ENCODE measurements at places on chromosomes 16 and 17.

- DNase-seq: no peak
Measured at GRCh38 chr17:17061516-17061915, 19.3 kb downstream of the MPRIP start.

GRCh38 chr16:31246296-31246695, 13.5 kb upstream of the ITGAM start:
- no peak for DNase-seq

- no peak for DNase-seq
Measured at GRCh38 chr17:79008666-79009387, 737 bp downstream of the CANT1 start.

- no peak for DNase-seq
Measured at GRCh38 chr16:57155702-57156350, 30.0 kb downstream of the PSME3IP1 start.

- DNase-seq: no peak
Measured at GRCh38 chr16:3659251-3659650, 4.8 kb downstream of the DNASE1 start.

- DNase-seq: no peak
Measured at GRCh38 chr17:74807441-74807840, 31.3 kb upstream of the NAT9 start.

- DNase-seq: no peak
Measured at GRCh38 chr17:62737513-62737912, 70.6 kb downstream of the MARCHF10 start.

GRCh38 chr16:85327731-85328675, 215.7 kb upstream of the CIBAR2 start:
- no peak for DNase-seq

GRCh38 chr17:38540514-38541045, 65.2 kb downstream of the SRCIN1 start:
- no peak for DNase-seq

DNA sequence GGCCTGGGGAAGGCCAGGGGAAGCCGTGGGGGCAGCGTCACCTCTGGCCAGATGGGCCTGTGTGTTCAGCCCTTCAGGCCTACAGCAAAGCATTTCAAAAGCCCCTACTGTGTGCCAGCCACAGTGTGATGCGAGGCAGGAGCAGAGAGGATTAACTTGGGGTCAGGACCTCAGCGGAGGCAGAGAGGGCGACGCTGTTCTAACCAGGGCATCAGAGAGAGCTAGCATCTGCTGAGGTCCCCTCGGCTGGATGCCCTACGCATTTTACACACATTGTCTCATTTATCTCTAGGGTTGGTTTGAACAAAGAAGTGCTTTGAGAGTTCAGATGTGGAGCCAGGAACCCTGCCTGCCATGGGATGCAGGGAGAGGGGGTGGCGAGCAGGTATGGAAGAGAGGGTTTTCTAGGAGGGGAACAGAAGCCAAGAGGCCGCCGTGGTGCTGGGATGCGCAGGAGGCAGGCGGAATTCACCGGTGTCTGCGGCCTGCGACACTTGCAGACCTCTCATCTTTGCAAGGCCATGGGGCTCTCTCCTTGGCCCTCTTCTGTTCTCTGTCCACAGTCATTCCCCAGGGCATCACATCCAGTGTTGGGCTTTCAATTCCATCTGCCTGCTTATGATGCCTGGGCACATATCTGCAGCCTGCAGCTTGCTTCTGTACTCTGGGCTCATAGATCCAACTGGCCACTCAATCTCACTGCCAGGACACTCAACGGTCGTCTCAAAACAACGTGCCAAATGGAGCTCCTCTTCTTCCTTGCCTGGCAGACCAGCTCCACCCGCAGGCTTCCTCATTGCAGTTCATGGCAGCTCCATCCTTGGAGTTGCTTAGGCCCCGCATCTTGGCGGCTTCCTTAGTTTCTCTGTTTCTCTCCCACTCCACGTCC, 8.1 kb upstream of the NKD1 start:
- no peak for DNase-seq
